ENCODE measurements at places on chromosomes 2 and 18. TPM values are rescaled to one million over a fixed set of nuclear protein-coding genes. Genes with fewer than 3 reads are reported as not detected.
A peak's percentile ranks its signal among the peaks of the same experiment; 100 is the strongest.

DNA sequence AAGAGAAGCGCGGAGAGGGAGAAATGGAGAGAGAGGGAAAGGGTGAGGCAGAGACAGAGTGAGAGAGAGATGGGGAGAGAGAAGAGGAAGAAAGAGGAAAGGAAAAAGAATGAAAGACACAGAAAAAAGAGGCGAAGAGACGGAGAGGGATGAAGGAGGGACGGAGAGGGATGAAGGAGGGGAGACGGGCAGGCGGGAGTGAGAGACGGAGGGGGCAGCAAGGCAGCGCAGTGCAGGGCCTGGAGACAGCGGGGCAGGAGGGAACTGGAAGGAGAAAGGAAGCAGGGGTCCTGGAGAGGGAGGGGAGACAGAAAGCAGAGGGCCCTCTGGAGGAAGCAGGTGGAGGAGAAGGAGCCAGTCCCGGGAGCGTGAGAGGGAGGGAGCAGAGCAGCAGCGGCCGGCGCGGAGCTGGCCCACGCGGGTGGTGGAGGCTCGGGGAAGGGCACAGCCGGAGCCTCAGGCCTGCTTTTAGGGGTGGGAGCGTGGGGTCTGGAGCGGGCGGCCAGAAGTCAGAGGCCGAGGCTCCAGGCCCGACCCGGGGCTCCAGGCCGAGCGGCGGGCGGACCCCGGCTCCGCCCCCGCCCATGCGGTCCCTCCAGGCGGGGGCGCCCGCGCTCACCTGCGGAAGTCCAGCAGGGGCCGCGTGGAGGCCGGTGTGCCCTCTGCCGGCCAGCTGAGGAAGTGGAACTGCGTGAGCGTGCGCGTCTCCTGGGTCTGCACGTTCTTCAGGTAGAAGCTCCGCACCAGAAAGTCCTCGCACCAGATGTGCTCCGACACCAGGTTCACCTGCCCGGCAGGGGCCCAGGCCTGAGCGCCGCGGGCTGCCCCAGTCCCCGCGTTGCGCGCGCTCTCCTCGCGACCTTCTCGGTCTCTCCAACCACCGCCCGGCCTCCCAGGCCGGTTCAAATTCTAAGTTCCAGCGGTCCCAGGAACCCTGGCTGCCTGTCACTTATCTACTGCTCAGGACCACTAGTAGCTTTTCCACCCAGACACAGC lies 14.5 kb downstream of the PTPRN start:
- DNase-seq: peak; percentile 88

DNA sequence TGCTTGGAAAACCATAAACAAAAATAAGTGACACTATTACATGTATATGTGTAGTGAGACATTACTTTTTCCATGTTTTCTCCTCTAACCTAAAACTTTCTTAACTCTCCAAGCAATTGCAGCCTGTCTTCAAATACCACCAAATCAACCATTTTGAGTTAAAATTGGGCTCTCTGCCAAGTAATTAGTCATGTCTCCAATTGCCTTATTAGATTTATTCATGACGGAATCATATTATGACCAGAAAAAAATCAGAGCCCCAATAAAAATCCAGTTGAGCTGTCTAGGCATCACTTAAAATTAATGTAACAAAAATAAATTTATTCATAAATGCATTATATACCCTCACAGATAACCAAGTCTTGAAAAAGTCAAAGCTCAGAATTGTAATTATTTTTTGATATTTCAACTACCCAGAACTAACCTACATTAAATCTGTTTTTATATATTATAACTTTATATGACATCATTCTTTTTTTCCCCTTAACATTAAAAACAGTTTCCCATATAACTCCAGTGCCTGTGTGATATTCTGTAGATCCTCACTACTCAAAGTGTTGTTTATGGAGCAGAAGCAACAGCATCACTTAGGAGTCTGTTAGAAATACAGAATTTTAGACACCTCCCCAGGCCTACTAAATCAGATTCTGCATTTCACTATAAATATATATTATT lies 157.0 kb downstream of the ERBB4 start:
- no peak for DNase-seq

GRCh38 chr18:22026362-22026761 lies 143.0 kb upstream of the GATA6 start:
- no peak for DNase-seq

- DNase-seq: peak; percentile 50
Measured at GRCh38 chr2:4190548-4190947, 487.2 kb downstream of the DCDC2C start.

DNA sequence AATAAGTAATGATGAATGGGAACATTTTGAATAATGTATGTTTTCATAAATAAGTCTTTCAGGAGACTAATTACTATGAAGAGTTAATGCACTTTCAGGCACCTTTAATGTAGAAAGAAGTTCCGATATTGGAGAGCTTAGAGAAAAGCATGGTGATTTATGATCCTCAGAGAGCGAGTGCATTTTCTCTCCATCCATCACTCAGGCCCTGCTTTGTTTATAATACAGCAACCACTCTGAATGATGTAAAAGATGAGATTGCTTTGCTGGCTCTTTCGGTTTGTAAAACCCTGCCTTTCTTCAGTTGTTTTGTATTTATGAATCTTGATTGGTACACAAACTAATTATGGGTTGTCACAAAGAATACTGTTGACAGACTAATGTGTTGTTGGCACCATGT lies 132.0 kb downstream of the NYAP2 start:
- DNase-seq: no peak

- no peak for DNase-seq
Measured at GRCh38 chr18:49537232-49537896, 24.5 kb upstream of the LIPG start.

- no peak for DNase-seq
Measured at GRCh38 chr2:239157771-239158170, 243.0 kb downstream of the HDAC4 start.

GRCh38 chr18:47881752-47882455 lies 48.6 kb downstream of the SMAD2 start:
- peak; percentile 29 for DNase-seq

DNA sequence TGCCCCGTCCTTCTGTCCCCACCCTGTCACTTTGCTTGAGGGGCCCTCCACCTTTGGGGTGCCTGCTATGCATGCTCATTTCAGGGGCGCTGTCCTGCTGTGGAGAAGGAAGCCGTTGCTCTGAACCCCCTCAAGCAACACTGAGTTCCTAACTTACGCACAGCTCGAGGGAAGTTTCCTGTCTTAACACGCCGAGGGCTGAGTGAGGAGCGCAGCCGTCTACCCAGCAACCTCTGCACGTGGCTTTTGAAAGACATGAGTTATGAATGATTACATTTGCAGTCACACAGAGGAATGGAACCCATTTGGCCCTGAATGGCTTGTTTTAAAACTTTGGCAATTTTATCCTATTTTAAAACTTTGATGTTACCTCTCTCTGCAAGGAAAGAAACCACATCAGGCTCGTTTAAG lies 14.0 kb downstream of the RAMP1 start:
- DNase-seq: no peak

GRCh38 chr18:7307526-7307925 lies 76.6 kb downstream of the LRRC30 start:
- DNase-seq: no peak

GRCh38 chr18:44096016-44096415 lies 584.7 kb upstream of the SETBP1 start:
- no peak for DNase-seq

GRCh38 chr18:64334748-64335147 lies 185.9 kb upstream of the LINC00305 start:
- DNase-seq: no peak

Gene ADI1
- total RNA-seq: 52.5 TPM

Gene RAB27B
- total RNA-seq: 21.5 TPM

Gene HOXD8
- 1.6 TPM for total RNA-seq

Gene IL1RL1
- total RNA-seq: 93.2 TPM

Data from lung (tissue), 17 donors.